CD14-positive monocyte (primary cell): ENCODE measurements at places on chromosomes 1 and 21.

DNA sequence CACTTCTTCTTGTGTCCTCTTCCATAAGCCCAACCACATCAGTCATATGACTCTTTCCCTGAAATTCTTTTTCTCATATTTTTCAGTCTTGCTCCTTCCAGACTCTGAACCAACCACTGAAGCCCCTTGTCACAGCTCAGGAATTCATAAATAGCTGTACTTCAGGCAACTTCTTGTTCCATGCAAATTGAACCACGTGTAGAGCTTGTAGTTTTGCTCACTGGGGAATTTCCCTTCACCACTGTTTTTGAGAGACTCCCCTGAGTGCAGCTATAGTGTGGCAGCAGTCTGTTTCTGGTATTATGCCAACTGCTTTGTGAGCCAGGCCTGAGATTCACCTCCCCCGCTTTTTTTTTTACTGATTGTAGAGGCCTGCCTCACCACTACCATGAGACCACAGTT, 150.3 kb upstream of the SPAG17 start:
- no peak for DNase-seq

DNA sequence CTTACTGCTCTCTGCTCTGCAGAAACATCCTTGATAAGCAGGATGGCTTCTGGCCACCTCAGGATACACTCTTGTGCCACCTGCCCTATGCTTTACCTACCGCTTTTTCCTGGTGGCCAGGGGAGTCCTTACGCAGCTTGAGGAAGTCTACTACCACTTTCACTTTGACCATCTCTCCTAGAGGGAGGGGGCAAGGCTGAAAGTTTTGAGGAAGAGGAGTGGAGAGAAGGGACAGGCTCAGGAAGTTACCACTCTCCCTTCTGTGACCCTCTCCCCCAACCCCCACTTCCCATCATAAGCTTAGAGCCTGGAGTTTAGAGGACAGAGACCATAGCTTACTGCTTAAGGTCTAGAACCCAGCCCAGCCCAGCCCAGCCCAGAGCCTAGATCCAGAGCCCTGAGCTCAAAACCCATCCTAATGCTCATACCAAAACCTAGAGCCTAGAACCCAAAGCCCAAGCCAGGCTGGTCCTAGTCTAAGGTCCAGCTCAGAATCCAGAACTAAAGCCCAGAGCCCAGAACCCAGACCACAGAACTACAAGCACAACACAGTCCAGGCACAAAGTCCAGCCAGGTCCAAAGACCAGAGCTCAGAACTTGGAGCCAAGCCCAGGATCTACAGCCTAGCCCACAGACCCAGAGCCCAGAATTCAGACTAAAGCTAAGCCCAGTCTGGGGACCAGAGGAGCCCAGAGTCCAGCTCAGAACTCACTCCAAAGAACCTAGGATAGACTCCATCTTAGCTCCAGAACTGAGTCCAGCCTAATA, 18.0 kb upstream of the MFSD2A start:
- peak; percentile 87 for DNase-seq

- DNase-seq: no peak
Observed at GRCh38 chr1:33259879-33260278, 3.6 kb downstream of the ZNF362 start.

GRCh38 chr1:4027492-4028138, 127.5 kb upstream of the C1orf174 start:
- DNase-seq: no peak

DNA sequence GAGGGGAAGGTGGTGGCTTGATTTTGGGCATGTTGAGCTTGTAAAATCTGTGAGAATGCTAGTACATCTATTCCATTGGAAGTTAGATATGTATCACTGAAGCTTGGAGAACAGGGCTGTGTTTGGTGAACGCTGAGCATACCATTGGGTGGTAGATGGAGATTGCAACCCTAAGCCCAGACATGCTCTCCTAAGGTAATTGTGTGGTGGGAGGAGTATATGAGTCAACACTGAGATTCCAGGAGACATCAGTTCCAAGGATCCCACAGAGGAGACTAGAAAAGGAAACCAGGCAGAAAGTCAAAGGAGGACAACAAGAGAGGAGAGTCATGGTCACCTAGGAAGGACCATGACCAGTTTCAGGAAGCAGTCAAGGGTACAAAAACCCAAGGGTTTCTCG, 60.4 kb downstream of the KIF21B start:
- DNase-seq: no peak

DNA sequence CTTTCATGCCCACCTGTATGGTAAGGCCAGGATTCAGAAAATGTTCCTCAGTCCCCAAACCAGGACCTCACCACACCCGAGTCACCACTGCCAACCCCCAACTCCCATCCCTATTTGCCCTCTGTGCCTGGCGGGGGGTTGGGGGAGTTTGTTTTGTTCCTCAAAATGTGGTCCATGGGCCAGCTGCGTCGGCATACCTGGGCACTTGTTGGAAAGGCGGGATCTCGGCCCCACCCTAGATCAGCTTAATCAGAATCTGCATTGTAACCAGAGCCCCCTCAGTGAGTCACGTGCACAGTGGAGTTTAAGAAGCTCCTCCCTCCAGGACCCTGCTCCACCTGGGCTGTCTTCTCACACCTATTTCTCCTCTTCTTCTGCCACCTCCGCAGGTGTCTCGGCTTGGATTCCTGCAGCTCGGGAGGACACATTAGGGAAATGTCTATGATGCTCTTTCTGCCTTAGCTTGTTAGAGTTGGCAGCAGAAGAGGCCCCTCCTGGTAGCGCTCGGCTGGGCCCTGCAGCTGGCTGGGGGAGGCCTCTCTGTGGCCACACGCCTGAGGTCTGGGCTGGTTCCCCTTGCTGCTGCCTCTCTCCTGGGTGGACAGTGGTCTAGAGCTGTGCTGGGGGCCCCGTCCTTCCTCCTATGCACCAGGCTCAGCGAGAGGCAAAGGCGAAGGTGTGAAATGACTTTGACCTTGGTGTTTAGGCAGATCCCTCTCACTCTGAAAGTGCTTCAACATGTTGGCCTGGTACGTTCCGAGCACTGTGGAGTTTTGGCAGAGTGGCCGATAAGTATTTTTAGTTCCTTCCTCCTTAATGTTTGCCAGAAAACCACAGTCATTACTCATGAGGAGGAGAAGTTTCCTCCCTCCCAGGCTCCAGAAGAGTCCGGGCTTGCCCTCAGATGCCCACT, 41.8 kb upstream of the CAMTA1 start:
- DNase-seq: peak; percentile 78

DNA sequence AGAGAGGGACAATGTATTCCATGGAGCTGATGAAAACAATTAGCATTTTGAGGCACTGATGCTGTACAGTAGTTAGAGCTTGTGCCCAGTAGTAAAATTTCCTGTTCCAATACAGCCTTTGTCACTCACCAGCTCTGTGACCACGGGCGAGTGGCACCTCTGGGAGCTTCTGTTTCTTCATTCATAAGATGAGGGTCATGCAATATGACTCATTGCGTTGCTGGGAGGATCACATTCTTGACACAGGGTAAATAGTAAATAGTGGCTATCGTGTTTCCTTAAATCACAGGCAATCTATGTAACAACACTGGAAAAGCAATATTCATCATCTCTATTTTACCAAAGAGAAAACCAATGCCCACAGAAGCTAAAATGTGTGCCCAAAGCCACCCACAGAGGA, 4.5 kb upstream of the LRRC52 start:
- peak; percentile 13 for DNase-seq

- DNase-seq: no peak
Observed at GRCh38 chr1:245742896-245743295, 588.1 kb downstream of the KIF26B start.

GRCh38 chr1:108075055-108075454, 110.1 kb upstream of the VAV3 start:
- DNase-seq: peak; percentile 79

- peak; percentile 85 for DNase-seq
Observed at GRCh38 chr21:43818685-43819084, 29.3 kb downstream of the RRP1 start.

- no peak for DNase-seq
Observed at GRCh38 chr1:57789936-57790335, 366.1 kb upstream of the DAB1 start.

DNA sequence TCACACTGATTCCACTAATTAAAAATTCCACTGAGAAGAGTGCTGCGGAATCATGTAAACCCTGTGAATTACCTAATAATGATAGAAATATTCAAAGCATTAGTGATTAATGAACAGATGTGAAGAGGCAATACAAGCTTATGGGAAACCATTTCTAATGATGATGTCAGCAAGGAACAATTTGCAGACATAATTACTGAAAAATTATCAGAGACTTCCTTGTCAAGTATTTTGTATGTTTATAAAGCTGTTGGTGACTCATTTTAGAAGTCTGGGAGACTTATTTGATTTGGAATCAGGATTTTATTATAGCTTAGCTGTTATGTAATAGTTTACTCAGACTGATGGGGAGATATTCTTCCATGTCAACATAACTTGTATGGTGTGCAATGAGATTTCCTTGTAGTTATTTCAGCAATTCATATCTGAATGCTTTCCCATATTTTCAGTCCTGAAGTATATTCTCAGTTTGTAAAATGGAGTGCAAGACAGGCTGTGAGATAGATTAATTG, 135.5 kb downstream of the TGFB2 start:
- DNase-seq: no peak

DNA sequence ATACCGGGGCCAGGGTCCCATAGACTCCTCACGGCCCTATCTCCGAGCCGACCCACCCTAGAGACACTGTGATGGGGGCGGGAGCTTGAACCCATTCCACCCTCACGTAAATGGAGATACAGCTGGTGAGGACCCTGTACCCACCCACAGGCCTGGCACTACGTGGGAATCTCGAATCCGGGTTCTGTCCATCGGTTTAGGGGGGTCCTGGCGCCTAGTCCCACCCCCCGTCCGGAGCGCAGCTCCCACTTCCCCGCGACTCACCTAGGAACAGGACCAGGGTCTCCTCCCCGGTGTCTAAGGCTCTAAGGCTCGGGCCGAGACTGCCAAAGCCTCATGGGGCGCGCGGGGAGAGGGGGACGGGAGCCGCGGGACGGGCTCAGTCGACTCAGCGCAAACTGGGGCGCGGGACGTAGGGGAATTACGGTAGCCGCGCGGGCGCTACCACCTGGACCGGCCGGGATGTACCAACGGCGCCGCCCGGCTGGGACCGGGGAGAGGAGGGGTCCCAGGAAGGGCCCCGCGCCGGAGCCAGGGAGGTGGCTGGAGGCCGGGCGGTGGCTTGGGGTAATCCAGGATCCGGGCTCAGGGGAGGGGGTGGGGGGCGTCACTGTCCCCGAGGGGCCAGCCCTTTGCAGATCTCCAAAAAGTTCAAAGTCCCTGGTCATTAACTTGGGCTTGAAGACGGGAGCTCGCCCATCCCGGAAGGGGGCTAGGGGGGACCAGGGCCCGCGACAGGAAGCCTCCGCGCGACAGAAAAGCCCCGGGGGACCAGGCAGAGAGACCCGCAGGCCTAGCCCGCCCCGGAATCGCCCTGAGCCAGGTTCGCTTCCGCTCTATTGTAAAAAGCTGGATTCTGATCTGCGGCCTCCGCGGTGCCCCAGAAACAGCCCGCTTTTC, 1.0 kb downstream of the PLEKHG5 start:
- DNase-seq: no peak
